ENCODE measurements at places on chromosomes 1 and 21.

DNA sequence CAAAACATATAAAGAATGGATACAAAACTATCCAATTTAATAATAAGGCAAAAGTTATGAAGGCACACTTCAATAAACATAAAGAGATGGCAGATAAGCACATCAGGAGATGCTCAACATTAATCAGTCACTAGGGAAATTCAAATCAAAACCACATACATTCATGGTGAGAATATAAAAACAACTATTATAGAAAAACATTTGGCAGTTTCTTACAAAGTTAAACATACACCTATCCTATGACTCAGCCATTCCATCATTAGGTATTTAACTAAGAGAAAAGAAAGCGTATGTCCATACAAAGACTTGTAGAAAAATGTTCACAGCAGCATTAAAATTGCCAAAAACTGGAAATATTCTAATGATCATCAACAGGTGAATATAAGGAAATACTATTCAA is 44.3 kb downstream of the KIFAP3 start:
- DNase-seq: no peak

GRCh38 chr1:84781946-84782771 is 91.9 kb upstream of the SSX2IP start:
- no peak for DNase-seq

- no peak for DNase-seq
Observed at GRCh38 chr1:19220991-19221390, 10.9 kb upstream of the UBR4 start.

- DNase-seq: no peak
Observed at GRCh38 chr1:92822879-92823278, 9.0 kb upstream of the RPL5 start.

DNA sequence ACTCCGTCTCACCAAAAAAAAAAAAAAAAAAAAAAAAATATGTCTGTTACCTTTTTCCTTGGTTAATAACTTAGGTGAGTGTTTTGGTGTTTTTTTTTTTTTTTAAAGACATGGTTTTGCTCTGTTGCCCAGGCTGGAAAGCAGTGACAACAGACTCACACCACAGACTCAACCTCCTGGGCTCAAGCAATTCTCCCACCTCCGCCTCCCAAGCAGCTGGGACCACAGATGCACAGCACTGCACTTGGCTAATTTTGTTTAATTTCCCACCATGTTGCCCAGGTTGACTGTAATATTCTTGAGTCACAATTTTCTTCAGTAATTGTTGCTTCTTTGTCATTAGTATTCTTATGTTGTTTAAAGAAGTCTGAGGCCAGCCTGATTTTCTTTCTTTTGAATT is 149.2 kb upstream of the SYT6 start:
- DNase-seq: no peak

GRCh38 chr1:232423591-232423990 is 206.3 kb downstream of the SIPA1L2 start:
- DNase-seq: no peak

GRCh38 chr21:42503711-42504110 is 7.7 kb upstream of the RSPH1 start:
- DNase-seq: no peak

DNA sequence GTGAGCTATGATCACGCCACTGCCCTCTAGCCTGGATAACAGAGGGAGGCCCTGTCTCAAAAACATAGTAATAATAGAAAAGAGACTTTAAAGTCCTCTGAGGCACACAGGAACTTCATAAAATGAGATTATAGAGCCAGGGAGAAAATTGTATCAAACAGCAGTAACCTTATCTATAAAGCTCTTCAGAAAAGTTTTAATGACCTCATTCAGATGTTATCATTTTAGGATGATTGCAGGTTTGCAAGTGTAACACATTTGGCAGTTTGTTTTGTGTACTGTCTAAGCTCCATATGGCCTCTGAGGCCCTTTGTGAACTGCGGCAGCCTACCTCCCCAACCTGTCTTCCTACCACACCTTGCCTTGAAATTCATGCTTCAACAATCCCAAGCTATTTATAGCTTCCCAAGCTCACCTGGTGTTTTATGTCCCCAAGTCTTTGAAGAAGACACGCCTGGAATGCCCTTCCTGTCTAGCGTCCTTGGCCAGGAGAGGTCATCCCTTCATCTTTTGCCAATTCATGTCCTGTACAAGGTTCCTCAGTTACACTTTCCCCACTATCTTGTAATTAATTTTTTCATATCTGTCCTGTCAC is 8.5 kb upstream of the AKNAD1 start:
- no peak for DNase-seq

GRCh38 chr1:201359031-201359872 is 18.2 kb downstream of the TNNT2 start:
- DNase-seq: peak; percentile 47

- DNase-seq: no peak
Observed at GRCh38 chr1:223308136-223308535, 55.8 kb downstream of the SUSD4 start.

GRCh38 chr1:15680561-15681348 is 3.4 kb upstream of the PLEKHM2 start:
- no peak for DNase-seq

- no peak for DNase-seq
Observed at GRCh38 chr1:27591622-27592021, 12.3 kb downstream of the AHDC1 start.
